ELR (cell line): ENCODE measurements at places on chromosomes 13 and 19.

DNA sequence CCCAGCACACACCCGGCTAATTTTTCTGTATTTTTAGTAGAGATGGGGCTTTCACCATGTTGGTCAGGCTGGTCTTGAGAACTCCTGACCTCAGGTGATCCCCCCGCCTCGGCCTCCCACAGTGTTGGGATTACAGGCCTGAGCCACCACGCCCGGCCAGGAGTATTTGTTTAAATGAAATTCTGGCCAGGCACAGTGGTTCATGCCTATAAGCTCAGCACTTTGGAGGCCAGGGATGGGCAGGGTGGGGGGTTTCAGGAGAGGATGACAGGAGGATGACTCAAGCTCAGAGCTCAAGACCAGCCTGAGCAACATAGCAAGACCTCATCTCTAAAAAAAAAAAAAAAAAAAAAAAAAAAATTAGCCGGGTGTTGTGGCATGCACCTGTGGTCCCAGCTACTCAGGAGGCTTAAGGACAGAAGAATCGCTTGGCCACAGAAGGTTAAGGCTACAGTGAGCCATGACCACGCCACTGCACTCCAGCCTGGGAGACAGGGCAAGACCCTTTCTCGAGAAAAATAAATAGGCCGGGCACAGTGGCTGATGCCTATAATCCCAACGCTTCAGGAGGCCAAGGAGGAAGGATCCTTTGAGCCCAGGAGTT lies 8.2 kb upstream of the DHDH start:
- peak; percentile 94 for DNase-seq

DNA sequence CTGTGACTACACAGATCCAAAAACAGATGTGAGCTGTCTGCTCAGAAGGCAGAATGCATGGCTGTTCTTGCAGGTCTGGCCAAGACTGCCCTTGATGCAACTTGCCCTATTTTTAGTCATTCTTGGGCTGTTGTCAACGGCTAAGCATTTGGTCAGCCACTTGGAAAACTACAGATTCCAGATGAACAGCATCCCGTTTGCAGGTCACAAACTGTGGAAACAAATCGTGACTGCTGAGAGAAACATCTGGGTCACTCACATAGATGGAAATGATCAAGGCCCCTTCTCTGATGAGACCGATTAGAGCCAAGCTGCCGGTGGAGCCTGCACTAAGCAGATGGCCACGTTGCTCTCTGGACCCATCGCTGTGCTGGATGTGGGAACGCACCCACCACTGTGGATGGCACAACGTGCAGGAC lies 15.4 kb upstream of the METTL21C start:
- no peak for DNase-seq

- DNase-seq: peak; percentile 91
Measured at GRCh38 chr13:29594303-29594709, 1.2 kb downstream of the SLC7A1 start.

DNA sequence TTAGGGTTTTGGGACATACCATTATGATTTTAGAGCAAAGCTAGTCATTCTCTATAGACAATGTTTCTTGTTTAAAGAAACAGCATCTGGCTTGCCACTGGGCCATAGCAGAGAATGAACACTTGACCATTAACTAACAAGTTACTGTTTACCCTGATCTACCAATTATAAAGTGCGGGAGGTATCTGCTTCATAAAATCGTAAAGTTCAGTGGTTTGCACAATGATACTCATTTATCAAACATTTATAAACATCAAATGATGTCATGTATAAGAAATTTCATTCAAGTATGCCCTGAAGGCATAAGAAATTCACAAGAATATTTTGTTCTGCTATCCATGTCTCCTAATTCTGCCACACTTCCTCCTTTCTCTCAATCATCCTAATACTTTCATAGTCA lies 139.2 kb downstream of the PCDH20 start:
- no peak for DNase-seq

DNA sequence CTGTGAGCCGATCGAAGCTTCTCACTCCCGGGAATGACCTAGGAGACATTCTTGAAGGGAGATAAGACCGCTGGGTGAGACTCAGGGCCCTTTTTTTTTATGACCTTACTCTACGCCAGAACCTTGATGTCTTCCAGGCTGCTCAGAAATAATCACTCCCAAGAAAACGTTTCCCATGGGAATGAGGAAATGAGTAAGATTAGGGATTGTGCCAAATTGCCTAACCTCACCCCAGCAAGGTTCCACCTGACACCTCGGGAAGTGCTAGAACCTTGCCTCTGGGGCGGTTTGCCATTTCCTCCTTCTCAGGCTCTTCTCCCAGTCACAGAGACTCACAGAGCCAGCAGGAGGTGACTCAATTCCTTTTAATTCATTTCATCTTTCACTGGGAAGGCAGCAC lies 2.3 kb downstream of the SLC46A3 start:
- peak; percentile 96 for DNase-seq

GRCh38 chr19:1154731-1155351 lies 19.2 kb downstream of the SBNO2 start:
- peak; percentile 79 for DNase-seq
